ENCODE measurements at places on chromosomes 6 and 20. TPM values are rescaled to one million over a fixed set of nuclear protein-coding genes. Genes with fewer than 3 reads are reported as not detected.
A peak's percentile ranks its signal among the peaks of the same experiment; 100 is the strongest.

- DNase-seq: no peak
Measured at GRCh38 chr6:158789115-158789917, 29.9 kb downstream of the EZR start.

DNA sequence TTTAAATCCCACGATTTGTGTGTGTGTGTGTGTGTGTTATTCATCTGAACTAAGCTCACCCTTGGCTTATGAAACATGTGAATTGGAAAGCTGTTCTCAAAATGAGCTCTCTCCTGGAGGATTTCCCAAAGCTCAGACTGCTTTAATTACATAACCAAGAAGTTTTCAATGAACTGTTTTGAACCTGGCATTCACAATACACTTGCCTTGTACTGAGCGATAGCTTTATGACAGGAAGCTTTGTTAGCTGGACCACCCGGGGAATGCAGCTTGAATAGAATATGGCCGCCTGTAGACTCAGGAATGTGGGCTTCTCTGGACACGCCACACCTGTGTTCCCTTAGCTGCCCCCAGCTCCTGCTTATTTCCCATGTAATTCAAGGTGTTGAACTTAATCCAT, 71.4 kb upstream of the PREP start:
- no peak for DNase-seq

DNA sequence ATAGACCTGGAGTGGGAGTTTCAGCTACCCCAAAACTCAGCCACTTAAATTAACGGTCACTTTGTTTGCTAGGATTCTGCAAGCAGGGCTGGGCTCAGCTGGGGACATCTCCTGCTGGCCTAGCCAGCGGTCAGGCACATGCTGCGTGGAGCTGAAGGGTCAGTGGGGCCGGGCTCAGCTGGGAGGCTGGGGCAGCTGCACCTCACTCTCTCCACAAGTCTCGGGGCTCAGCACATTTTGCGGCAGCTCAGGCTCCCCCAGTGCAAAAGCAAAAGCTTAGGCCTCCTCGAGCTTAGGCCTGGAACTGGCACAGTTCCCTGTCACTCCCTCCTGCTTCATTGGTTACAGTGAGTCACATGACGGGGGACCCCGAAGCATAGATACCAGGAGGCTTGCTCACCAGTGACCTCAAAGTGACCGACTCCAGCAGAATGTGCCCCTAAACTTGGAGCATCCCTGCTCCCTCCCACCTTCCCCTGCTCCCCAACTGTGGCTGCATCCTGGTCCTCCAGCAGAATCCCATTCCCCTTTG, 80.6 kb upstream of the CST7 start:
- peak; percentile 42 for DNase-seq

Gene C20orf144
- under 0.01 TPM for total RNA-seq

DNA sequence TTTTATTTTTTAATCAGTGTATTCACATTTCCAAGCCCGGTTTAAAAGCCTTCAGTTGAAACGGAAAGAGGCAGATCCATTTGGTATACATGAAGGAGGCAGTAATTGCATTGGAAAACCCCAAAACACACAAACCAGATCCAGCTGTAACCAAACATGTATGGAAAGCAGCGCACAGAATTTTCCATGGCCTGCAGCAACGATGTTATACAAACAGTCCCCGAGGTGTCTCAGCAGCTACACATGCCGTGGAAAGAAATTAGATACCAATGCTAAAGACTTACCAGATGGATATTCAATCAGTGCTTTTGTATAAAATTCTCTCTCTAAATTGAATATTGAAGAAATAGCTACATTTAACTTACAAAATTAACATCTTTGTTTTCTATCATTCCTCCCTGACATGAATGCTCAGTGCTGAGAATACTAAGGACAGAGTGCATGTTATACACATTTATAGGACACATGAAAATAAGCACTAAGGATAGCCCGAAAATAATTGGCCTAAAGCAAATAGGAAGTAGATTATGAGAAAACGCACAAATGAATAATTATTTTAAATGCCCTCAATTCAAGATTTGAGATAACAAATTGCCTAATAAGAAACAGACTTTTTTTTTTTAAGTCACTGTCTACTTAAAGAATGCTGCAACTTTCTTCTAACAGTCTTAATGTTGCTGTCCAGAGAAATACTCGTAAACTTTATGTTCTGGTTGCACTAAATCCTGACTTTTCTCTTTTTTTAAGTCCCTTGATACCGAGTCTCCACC, 713.1 kb downstream of the HDGFL1 start:
- no peak for DNase-seq

DNA sequence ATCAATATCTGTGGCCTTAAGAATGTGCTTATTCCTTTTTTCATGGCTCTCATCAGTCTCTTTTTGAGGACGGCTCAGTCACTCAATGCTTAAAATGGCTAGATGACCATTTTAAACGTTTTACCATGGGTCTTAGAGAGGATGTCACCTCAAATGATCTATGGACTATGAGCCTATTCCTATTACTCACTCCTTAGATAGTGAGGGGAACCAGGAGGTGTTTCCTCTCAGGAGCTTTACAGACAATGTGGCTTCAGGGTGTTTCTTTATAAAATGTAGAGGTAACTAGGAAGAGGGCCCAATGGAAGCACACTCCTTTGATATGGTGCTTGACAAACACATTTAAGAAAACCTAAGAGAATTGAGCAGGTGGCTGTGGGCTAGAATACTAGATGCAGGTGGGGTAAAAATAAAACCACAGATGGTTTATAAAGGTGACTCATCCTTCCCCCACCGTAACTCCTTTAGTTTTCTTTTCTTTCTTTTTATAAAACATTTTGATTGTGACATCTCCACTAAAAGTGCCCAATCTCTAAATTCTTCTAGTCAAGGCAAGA, 1.5 kb upstream of the TMEM200A start:
- peak; percentile 57 for DNase-seq

Gene MTO1
- total RNA-seq: 40.9 TPM

DNA sequence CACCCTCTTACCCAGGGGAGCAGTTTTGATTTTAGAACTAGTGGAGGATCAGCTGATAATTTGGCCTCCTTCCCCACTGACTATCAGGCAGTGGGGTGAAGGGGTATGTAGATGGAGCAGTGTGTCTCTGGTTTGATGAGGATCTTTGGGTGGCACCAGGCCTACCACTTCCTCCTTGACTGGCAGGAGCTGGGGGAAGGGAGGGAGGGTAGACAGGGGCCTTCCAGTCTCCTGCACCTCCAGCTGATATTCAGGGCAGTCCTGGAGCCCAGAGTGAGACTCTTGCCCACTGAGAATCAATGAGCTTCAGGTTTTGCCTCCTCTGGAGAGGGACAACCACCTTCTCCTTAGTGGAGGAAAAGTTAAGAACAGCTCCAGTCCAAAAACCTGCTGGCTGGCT, 3.2 kb downstream of the DEF6 start:
- DNase-seq: no peak

GRCh38 chr20:16258766-16259165, 314.5 kb downstream of the KIF16B start:
- DNase-seq: no peak

DNA sequence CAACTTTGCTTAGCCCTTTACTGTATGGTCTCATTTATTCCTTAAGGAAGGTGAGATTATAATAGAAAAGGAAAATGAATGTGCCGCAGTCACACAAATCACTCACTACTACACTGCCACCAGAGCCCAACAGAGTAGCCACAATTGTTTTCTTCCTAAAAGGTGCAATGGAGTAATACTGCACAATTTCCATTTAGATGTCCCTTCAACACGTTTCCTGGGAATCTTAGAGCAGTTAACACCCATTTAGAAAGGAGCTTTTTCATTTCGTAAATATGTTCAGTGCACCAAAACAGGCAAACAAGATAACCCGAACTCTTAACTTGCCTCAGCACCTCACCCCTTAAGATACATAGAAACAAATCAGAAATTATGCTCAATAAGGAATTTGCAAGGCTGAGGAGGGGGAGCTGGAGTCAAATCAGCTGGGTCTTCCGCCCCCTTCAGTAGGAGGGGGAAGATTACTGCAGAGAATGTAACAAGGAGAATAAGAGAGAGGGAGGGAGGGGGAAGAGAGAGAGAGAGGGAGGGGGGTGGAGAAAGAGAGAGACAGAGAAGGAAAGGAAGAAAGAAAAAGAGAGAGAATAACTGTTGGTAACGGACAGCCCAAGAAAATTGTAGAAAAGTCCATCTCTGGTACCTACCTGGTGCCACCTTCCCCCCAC, 155.5 kb downstream of the BCAS1 start:
- no peak for DNase-seq

GRCh38 chr6:5150551-5151075, 65.5 kb downstream of the PPP1R3G start:
- DNase-seq: no peak
